CD4-positive, alpha-beta T cell treated with Interleukin-2 at 100 ng/mL for 4 hours (primary cell): ENCODE measurements at places on chromosomes 1 and 21.
A peak's percentile ranks its signal among the peaks of the same experiment; 100 is the strongest.

DNA sequence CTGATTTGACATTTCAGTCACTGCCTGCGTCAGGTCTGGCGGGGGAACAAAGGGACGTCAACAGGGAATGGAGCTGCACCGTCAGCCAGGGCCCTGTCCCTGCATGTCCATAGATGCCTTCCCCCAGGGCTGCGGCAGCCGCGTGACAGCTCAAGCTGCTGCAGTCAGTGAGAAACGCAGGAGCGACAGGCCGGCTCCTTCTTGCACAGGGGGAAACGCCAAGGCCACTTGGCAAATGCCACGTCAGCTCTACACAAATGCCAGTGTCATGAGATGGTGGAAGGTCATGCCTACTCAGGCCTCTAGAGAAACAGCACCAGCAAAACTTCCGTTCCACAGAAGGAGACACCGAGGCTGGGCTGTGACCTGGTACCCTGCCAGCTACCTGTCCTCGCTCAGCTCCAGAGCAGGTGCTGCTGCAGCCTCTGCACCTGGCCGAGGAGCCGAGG is 37.7 kb downstream of the SYF2 start:
- DNase-seq, result no peak

DNA sequence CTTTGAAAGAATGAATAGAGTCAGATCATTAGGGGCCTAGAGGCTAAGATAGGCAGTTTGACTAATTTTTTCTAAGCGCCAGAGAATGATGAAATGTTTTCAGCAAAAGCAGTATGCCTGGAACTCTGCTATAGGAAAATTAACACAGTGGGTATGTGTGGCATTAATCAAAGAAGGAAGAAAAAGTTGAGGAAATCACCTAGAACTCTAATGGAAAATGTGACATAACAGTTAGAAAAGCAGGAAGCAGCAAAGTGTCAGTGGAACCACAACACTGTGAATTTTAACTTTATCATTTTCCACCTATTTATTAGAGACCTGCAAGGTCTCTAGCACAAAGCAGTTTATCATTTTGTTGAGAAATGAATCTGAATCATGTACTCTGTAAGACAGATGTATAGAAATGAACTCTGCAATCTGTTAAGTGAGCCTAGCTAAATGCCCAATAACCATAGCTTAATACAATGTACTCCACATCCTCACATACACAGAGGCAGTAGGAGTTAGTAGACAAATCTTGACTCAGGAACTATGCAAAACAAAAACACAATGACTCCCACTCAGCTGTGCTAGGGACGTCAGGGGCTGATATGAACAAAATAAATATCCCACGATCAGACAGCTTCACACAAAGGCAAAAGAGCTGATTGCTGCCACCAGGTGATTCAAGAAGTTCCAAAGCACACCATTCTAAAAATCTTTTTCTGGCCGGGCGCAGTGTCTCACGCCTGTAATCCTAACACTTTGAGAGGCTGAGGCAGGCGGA is 500.7 kb upstream of the NFIA start:
- no peak for DNase-seq

GRCh38 chr1:225868631-225869330 is 13.4 kb downstream of the TMEM63A start:
- DNase-seq, result no peak

- DNase-seq, result no peak
These were observed 38.6 kb downstream of the LHX9 start for GRCh38 chr1:197955486-197956394.

DNA sequence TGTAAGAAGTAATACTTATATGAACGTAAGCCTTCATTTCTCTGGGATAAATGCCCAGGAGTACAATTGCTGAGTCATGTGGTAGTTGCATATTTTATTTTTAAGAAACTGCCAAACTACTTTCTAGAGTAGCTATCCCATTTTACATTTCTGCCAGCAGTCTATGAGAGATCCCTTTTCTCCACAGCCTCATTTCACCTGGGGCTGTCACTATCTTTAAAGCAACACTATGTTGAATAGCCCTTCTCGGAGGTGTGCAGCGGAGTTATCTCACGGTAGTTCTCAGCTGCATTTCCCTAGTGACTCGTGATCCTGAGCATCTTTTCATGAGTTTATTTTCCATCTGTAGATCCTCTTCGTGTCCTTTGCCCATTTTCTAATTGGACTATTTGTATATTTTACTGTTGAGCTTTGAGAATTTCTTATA is 93.4 kb downstream of the ADARB1 start:
- DNase-seq, result no peak

DNA sequence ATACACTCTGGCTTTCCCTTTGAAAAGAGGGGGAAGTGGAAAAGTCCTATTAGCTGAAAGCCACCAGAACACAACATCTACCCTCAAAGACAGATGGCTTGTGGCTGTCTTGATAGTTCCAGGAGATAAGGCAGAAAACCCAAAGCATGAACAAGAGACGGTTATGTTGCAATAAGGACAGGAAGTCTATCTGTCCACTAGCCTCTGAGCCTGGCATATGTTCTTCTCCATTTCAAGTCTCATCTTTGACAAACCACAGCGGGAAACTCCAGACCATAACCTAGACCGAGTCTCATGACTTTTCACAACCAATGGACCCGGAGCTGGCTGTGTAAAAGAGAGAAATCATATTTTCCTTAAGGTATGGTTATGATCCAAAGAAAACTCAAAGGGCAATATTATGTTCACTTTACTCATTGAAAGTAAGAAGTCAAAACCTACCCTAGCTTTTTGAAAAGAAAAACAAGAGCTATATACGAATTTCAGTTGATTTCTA is 33.8 kb downstream of the DUSP10 start:
- DNase-seq, result peak; percentile 64

GRCh38 chr1:91700771-91701471 is 185.0 kb downstream of the TGFBR3 start:
- DNase-seq, result no peak

DNA sequence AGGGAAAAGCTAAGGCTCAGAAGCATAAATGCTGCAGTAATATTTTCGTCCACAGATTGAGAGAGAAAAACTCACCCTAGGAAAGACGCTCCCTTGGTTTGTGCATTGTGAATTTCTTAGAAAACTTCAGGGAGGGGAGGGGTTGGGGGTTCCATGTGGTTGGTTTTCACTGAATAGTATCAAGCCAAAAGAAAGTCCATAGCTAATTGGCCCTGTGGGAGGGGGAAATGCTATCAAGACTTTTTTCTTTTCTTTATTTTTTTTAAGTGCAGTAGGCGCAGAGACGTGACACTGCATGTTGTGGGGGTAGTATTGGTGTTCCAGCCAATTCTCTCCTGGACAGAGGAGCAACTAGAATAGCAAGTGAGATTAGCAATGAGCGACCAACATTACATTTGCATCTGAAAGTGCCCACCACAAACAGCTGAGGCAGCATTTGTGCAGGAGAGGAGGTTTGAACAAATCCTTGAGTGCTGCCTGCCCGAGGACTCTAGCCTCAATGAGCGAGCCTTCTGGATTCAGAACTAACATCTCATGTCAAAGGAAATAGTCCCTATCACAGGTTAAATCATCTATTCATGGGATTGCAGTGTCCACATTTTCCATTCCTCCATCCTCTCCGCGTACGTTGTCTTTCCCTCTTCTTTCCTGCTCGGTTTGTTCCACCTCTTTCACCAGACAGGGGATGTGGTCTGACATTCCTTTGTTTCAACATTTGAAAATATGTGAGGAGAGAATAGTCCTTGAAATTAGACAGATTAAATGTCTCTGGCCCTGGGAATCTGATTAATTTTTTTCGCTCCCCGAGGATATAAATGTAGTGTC is 118.0 kb upstream of the MARK1 start:
- DNase-seq, result no peak

GRCh38 chr1:27661412-27662075 is 10.4 kb downstream of the IFI6 start:
- DNase-seq, result no peak

- no peak for DNase-seq
These were observed 61.4 kb upstream of the HMCN1 start for GRCh38 chr1:185672719-185673360.

DNA sequence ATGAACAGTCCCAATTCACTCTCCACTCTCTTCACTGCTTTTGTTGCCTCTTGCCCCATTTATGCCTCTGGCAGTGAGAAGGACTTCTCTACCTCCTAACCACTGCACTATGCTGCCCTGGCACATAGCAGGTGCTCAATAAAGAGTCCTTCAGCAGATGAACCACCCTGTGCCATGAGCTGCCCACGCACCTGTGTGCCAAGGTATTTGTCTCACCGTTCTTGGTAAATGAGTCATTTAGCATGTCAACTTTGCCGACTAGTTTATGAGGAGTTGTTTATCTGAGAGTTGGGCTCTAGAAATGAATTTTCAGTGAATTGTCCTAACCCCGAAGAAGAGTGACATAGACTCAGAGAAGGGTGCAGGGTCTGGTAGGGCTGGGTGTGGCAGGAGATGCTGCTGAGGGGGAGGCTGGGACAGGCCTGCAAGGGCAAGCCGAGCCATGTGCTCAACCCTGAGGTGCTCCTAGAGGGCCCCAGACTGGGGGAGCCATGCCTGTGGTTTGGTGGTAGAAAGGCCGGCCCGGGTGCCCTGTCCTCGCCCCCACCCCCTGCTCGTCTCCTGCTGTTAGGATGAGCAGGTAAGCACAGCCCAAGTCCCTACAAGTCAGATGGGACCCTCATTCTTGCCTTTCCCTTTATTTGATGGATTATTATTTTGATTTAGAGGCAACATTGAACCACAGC is 654.5 kb downstream of the MATN1 start:
- no peak for DNase-seq

- DNase-seq, result no peak
These were observed 738 bp downstream of the GNPAT start for GRCh38 chr1:231241750-231242149.

DNA sequence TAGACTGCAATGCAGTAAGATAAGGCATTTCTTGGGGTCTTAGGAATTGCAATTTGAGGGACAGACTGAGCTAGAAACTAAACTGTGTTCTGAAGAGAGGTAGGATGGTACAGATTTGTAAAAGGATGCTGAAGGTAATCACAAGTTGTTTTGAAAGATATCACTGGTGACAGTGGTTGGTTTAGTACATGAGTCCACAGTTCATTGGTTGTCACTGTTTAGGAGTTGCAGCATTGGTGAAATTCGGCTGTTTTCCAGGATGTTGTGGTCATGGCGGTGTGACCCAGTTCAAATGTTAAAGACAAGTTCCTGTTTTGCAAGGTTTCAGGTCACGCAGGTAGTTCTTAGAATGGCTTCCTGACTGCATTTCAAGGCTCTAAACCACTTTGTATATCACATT is 292.8 kb upstream of the B3GALT2 start:
- peak; percentile 90 for DNase-seq

DNA sequence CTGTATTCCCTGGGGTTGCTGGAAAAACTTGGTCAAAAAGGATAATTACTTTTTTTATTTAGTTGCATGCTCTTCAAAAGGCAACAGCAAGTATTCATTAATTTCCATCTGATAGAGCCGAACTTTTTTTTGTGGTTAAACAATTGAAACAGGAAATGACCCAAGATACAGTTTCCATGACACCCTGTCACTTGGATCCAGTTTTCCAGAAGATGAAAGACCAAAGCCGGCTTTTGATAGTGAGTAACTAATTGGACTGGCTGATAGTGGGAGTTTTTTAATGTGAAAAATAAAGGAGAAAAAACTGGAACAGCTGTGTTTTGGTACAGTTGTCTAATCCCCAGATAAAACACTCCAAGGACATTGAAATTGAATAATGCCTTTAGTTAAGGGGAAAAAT is 33.0 kb downstream of the CACHD1 start:
- no peak for DNase-seq

GRCh38 chr1:239858057-239858456 is 233.6 kb upstream of the FMN2 start:
- no peak for DNase-seq

- DNase-seq, result no peak
These were observed 23.3 kb downstream of the ZP4 start for GRCh38 chr1:237867380-237867888.

GRCh38 chr1:94599095-94599813 is 57.7 kb upstream of the F3 start:
- no peak for DNase-seq

- no peak for DNase-seq
These were observed 3.1 kb downstream of the TNNT2 start for GRCh38 chr1:201374364-201374763.

- no peak for DNase-seq
These were observed 58.2 kb downstream of the ALPL start for GRCh38 chr1:21567241-21568005.

GRCh38 chr1:44985747-44986359 is 542 bp downstream of the EIF2B3 start:
- no peak for DNase-seq

DNA sequence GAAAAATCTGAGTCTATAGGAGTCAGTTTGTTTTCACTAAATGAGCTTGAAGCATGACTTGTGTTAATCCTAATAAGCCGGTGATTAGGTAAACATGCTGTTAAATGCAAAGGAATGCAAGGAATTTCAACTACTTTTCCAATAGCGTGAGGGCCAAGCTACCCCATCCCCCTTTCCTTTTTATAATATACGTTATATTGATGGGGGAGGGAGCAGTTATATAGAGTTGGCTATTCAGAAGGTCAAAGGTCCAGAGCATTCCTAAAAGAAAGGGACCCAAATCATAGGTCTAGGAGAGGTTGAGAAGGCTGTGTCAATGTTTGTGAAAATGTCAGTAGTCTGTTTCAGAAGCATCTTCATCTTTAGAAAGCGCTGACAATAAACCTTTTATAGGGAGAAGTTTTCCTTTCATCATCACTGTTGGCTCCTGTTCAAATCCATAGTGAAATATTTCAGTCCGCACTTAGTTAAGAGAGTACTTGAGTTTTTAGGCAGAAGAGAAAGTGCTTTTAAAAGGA is 3.8 kb downstream of the CCN1 start:
- DNase-seq, result no peak

DNA sequence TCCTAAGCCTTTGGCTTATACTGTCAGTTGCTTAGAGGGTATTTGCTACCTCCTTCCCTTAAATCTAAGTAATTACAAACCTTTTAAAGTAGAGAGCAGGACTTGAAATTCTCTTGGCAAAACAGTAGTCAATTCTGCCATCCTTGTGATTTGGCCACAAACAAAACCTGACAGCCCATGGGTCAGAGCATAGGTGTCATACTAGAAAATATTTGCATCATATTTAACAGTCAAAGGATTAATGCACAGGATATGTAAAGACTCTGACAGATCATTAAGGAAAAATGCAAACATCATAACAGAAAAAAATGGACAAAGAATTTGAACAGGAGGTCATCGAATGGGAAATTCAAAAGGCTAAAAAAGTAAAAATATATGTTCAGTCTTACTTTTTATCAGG is 50.5 kb downstream of the ZFYVE9 start:
- no peak for DNase-seq

DNA sequence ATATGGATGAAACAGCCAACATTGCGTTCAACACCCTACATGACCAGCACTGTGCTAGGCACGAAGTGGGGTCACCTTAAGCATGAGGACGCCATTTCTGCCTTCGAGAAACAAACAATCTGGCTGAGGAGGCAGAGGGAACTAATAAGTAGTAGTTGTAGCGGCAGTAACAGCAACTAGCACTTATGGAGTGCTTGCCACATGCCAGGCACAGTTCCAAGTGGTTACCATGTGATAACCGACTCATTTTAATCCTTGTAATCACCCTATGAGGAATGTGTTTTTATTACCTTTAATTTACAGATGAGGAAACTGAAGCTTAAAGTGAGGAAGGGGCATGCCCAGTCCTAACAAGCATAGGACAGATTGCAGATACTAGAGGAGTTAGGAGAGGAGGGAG is 33.7 kb downstream of the KCND3 start:
- no peak for DNase-seq

- DNase-seq, result no peak
These were observed 5.1 kb downstream of the SDC3 start for GRCh38 chr1:30903343-30904034.

GRCh38 chr1:115648717-115649691 is 7.2 kb downstream of the VANGL1 start:
- DNase-seq, result peak; percentile 20
